Left renal cortex interstitium (tissue), 4 donors: ENCODE measurements at places on chromosomes 4 and X.
A peak's percentile ranks its signal among the peaks of the same experiment; 100 is the strongest.

- no peak for DNase-seq
These were observed 92.7 kb upstream of the ARX start for GRCh38 chrX:25108481-25108880.

- no peak for DNase-seq
These were observed 83.7 kb downstream of the FREM3 start for GRCh38 chr4:143616771-143617170.

DNA sequence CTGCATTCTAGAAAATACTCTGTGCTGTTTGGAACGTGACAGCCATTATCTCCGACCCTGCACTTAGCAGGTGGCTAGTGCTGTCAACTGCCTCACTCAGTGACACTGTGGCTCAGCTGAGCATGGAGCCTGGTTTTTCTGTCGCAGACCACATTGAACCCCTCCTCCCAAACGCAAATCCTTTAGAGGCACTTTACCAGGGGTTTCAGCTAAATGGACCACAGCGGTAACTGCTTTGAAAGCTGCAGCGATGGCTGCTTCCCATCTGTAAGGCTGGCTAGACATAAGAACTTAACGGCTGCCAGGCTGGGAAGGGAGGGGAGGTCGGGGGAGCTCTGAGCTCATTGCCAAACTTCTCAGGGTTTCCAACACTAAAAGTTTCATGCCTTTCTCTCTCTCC is 8.1 kb downstream of the SLC34A2 start:
- DNase-seq, result no peak

DNA sequence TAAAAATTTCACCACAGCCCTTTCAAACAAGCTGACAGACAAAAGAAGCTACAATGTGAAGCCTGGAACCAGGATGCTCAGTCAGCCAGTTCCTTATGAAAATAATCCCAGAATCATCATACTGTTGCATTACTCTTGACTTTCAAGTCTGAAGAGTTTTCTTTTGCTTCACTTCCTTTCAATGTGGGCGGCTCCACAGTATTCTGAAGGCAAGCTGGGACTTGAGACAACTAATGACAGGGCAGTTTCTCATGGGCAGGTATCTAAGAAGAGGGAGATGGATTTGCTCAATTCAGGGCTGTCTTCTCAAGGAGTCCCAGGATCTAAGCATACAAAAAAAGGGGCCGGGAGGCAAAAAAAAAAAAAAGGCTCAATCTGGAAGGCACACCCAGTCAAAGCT is 173.4 kb downstream of the PAPSS1 start:
- DNase-seq, result no peak

- no peak for DNase-seq
These were observed 15.7 kb downstream of the DAPP1 start for GRCh38 chr4:99832321-99832720.

DNA sequence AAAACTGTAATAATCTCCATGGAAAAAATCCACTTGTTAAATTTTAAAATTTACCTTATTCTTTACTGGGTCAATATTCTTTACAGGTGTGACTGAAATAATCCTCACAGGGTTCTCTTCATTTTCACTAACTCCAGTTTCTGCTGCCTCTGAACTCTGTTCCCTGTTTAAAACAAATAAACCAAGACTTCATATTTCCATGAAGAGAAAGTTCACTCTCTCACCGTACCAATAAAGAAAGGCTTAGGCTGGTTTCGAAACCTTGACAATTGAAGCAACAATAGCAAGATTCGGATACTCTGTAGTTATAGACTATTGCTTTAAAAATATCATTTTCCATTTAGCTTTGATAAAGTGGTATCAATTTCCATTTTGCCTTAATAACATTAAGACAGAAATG is 135.8 kb downstream of the PDS5A start:
- DNase-seq, result no peak

- no peak for DNase-seq
These were observed 46.7 kb downstream of the DDX60L start for GRCh38 chr4:168433571-168433970.

- DNase-seq, result no peak
These were observed 854.4 kb upstream of the AGA start for GRCh38 chr4:178296669-178297068.

- no peak for DNase-seq
These were observed 1406.5 kb downstream of the STIM2 start for GRCh38 chr4:28267166-28267565.

DNA sequence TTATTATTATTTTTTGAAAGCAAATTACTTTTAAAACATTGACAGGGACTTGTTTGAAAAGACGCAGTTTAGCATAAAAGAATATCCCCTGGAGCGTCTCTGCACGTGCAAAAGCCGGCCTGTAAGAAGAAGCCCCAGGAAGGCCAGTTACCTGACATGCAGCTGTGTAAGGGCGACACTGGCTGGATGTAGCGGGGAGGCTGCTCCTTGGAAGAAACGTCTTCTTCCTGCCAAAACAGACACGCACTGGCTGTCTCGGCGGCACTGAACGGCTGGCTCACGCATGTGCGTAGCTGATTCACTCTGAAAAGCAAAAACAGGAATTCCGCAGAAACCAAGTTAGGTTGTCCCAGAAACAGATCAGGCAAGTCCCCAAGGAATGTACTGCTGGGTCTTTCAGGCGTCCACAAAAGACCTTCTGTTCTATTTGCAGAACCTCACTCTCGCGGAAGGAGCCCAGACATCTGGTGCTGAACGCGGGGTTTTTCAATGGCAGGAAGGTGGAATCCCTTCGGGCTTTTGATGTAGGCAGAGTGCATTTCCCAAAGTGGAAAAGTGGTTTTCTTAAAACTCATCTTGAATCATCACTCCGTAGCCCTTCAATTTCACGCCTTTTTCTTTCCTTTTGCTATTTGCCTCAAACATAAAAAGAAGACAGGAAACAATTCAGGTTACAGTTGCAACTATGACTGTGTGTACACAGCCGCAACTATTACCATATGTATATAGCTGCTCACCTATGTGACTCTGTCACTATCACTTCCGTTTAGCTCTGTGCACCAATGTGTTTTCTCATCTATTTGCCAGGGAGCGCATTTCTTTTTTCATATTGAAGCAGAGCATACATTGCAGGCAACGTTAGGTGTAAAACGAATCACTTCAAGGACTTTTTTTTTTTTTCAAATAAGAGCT is 38.1 kb upstream of the ARSH start:
- no peak for DNase-seq

GRCh38 chrX:48520976-48521352 is 644 bp upstream of the EBP start:
- no peak for DNase-seq

- no peak for DNase-seq
These were observed 28.7 kb downstream of the RAB28 start for GRCh38 chr4:13455411-13455810.

- DNase-seq, result no peak
These were observed 166.0 kb downstream of the FBXO8 start for GRCh38 chr4:174117445-174117844.

- DNase-seq, result no peak
These were observed 2.1 kb upstream of the GPC4 start for GRCh38 chrX:133417364-133417763.

DNA sequence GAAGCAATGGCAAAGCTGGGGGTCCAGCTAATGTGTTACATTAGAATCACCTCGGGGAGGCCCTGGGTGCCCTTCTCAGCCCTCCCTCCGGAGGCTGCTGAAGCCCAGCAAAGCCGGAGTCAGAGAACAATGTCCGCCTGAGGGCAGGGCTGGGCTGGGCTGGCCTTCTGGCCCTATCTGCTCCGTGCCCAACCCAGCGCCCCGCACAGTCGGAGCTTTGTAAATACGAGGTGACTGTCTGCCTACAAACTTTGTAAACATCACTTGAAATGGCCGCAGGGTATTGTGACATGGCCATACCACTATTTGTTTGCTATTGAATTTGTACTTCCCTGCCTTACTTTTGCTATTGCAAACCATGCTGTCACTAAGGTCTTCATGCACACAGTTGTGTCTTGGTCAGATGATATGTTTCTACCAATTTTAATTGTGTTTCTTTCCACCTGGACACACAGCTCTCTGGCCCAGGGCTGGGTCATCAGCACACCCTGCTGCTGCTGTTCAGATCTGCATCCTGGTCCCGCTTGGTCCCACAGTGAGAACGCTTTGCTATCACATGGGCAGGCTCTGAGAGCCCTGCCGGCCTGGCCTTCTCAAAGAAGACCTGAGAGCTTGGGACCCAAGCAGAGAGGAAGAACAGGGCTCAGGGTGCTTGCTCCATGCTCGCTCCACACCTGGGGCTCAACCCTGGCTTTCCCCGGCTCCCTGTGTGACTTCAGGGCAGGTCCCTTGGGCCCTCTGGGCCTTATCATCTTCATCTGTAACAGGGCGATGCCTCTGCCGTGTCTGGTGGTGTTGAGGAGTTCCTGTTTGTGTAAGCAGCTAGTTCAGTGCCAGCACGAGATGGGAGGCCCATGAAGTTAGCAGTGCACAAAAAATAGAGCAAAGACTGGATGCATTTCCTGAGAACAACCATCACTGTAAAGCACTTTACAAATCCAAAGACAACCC is 2.3 kb downstream of the S100P start:
- no peak for DNase-seq

GRCh38 chrX:3501833-3502535 is 155.5 kb upstream of the MXRA5 start:
- DNase-seq, result no peak

- DNase-seq, result no peak
These were observed 3.5 kb downstream of the UBE2D3 start for GRCh38 chr4:102823897-102824296.

GRCh38 chr4:153808175-153808574 is 19.3 kb upstream of the SFRP2 start:
- DNase-seq, result no peak

- no peak for DNase-seq
These were observed 253.7 kb upstream of the TAPT1 start for GRCh38 chr4:16480011-16480410.

DNA sequence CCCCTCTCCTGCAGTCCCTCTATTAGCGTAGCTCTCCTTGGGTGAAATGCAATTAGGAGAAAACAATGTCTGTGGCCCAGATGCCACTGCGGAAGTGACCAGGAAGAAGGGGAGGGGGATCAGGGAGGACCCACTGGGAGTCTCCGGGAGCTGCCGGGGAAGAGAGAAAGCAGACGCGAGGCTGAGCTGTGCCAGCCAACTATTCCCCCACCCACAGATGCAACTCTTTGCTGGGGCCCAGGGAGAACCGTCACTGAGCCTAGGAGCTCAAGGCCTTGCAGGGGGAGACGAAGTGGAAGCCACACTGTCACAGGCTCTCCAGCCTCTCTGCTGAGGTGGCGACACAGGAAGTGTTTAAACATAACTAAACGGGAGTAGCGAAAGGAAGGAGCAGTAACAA is 149.2 kb downstream of the BCOR start:
- DNase-seq, result no peak

DNA sequence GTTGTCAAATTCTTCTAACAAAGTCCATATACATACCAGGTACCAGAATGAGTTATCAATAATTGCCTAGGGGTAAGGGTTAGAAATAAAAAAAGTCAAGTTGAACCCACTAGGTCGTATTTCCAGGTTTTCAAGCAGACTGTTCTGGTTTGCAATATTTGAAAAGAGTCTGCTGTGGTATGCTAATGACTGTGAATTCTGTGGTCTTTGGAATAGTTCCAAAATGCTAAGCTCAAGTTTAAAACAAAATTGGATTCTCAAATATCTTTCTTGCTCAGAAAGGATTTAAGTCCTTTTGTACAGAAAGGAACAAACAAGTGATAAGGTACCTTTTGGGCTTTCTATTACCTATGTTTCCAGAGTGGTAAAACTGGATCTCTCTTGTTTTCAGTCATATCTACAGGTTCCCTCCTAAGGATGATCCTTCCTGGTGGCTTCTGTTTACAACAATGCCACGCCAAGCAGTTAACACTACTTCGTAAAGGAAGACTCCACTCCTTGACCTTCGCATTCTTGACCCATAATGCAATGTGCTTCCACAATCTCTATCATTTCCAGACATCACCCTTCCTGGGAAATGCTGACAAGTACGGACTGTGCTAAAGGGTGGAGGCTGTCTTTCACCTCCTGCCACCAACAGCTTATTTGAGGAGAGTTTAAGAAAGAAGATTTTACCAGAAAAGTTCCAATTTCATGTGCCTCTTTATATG is 531.7 kb upstream of the FTHL17 start:
- no peak for DNase-seq

- peak; percentile 9 for DNase-seq
These were observed 200.7 kb downstream of the CRLF2 start for GRCh38 chrX:1011691-1012283.

DNA sequence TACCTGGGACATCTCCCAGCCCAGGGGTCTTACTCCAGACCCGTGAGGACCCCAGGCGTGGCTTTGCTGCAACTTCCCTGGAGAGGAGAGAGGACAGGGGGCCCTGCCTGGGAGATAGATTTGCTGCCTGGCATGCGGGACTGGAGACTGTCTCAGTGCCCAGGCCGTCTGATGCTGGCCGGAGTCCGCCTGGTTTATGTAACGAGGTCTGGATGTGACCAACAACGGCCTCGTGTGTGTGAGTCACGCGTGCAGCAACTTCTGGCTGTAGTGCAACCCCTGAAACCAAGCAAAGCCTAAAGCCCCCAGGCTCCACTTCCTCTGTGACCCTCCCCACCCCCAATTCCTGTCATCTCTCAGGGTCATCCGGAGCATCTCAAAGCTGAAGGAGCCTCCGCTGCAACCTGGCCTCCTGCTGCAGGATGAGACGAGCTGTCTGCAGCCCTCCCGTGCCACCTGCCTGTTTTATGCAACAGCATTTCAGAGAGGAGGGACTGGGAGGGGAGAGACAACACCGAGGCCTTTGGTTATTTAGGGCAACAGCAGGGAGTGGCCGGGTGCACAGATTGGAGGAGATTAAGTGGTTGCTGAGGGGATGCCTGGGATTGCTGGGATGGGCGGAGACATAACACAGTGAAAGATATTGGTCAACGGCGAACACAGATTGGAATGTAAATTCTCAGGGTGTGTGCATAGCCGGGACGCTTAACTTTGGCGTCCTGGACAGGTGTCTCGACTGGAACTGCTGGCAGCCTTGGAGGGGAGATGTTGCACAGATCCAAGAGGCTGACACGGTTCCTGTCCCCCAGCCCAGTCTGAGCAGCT is 16.0 kb downstream of the XG start:
- no peak for DNase-seq

GRCh38 chrX:110321670-110322069 is 3.8 kb upstream of the AMMECR1 start:
- no peak for DNase-seq

GRCh38 chr4:104494822-104495559 is at the start of gene CXXC4:
Gene CXXC4, minus strand, starts transcription at chr4:104494894. Its CDS starts 3,092 bp downstream, at chr4:104491802.
- DNase-seq, result no peak

DNA sequence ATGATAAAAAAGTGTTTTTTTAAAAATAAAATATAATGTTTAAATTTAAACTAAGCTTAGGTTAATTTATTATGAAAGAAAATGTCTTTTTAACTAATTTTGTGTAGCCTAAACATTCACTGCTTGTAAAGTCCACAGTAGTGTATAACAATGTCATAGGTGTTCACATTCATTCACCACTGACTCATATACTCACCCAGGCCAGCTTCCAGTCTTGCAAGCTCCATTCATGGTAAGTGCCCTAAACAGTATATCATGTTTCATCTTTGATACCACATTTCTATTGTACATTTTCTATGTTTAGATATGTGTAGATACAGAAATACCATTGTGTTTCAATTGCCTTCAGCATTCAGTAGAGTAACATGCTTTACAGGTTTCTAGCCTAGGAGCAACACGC is 530.3 kb downstream of the EPHA5 start:
- no peak for DNase-seq
